ENCODE measurements at places on chromosomes 5 and 9. TPM values are rescaled to one million over a fixed set of nuclear protein-coding genes. Genes with fewer than 3 reads are reported as not detected.

DNA sequence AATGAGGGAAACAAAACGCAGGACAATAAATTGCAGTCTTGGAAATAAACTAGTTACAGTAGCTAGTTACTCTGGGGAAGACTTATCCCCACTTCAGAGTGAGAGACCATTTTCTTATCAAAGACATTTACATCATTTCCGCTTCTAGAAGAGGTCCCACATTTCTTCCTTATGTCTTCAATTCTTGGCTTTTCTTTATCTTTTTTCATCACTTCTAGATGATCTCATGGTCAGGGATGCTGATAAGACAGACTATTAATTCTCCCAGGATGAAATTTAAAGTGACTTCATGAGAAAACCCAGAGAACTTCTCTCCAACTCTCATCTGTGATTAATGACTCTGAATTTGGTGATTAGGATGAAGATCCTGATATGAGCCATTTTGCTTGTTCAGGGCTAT lies 229.1 kb downstream of the MTRR start:
- no peak for DNase-seq

Gene NINJ1
- total RNA-seq = 18.2 TPM

GRCh38 chr5:58231041-58231440 lies 228.8 kb downstream of the PLK2 start:
- no peak for DNase-seq

GRCh38 chr5:169569513-169569912 lies 14.1 kb upstream of the SPDL1 start:
- DNase-seq = no peak

DNA sequence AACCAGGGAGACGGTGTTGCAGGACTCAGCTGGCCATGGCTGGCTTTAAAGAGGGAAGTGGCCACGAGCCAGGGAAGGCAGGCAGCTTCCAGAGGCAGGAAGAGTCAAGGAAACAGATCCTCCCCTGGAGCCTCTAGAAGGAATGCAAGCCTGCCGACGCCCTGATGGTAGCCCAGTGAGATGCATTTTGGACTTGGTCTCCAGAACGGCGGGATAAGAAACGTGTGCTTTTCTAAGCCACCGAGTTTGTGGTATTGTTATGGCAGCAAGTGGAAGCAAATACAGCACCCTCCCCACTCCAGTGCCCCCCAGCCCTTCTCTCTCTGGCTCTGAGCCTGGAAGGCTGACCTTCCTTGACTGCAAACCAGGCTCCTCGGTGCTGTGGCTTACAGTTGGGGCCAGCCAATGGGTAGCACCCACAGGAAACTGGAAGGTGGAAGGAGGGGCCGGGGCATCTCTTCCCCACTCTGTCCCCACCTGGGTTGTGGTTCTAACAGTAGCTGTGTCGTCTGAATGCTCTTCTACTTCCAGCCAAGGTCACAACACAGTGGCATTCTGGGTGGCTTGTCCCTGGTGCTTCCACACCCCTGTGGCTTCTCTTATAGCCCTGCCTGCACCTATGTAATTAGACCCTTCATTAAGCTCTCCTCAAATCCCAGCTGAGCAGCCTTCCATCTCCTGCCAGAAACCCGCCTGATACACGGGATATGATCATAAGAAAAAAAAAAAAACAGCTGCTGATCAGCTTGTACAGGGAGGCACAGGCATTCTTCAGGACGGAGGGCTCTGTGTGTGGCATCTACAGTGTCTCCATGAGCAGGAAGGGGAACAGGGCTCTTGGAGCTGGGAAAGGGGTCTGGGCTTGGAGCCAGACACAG lies 29.9 kb upstream of the UNC5A start:
- DNase-seq = no peak

GRCh38 chr9:130122456-130122855 lies 49.7 kb upstream of the NCS1 start:
- no peak for DNase-seq

DNA sequence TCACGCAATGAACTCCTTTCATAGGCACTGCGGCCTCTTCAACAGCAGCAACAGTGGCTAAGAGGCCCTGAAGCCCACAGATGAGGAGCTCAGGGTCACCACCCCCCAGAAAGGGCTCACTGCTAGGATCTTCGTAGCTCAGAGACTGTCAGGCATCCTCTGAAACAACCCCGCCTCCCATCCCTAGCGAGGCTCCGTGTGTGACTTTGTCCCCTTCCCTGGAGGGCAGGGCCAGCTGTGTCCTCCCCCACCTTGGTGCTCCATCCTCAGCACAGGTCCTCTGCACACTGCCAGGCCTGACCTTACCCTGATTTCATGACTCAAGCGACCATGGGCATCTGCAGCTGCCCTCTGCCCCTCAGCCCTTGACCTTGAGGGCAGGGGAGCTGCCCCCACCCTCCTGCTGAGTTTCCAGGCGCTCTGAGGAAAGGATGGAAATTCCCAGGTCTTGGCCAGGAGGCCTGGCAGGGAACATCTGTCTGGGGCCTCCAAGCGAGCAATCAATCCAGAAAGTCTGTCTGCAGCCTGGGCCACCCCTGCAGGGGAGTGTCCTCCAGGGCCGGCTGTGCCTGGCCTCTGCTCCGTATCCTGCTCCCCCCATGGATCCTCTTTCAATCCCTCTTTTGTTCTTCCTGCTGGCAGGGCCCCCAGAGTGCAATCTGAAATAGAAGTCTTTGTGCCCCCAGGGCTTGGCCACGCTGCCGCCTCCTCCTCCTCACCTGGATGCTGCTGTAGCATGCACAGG lies 6.8 kb upstream of the IRX4 start:
- peak; percentile 30 for DNase-seq

GRCh38 chr5:148372166-148372725 lies 11.5 kb upstream of the FBXO38 start:
- no peak for DNase-seq

Gene HCN1
- not detected for total RNA-seq

Gene TIGD6
- 1.7 TPM for total RNA-seq

Gene FAM78A
- total RNA-seq = 0.71 TPM

Gene RAPGEF1
- total RNA-seq = 12.3 TPM

Gene CWC27
- total RNA-seq = 21.6 TPM

Gene SPAG8
- 0.65 TPM for total RNA-seq

DNA sequence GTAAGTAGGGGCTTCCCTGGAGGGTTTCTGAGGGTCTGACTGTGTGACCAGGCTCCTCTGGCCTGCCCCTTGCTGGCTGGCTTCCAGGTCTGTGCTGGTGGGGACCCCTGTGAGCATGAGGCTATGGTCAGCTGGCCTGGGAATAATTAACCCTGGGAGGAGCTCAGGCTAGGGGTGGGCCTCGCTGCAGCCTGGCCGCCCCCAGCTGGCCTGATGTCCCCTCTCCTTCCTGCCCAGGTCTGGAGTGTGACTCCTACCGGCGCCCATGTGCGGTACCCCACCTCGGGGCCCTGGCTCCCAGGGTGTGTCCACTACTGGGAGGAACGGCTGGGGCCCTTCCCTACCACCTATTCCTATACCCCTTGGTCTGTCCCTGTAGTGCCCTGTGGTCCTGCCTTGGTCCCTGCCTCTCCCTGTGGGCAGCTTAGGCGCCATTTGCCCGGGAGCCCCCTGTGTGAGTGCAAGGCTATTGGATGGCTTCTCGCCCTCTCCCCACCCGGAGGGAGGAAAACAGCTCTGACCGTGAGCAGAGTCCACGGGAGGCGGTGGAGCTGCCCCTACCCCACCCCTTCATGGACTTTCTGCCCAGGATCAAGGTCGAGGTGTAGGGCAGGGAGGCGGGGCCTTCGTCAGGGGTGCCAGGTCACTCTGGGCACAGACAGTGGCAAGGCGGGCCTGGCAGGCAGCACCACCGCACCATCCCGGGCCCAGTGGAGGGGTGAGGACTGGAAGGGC lies 9.4 kb downstream of the RXRA start:
- no peak for DNase-seq

- no peak for DNase-seq
Observed at GRCh38 chr5:42600441-42600840, 156.2 kb upstream of the CCDC152 start.

GRCh38 chr9:119368681-119369581 lies at the start of gene BRINP1:
Gene BRINP1 (minus strand): TSS chr9:119369435. CDS start chr9:119313355, 56,080 bp downstream.
- no peak for DNase-seq

Gene CDO1
- 10.7 TPM for total RNA-seq

Gene UBAP2
- 14.9 TPM for total RNA-seq

Gene F2RL1
- 185 TPM for total RNA-seq

- no peak for DNase-seq
Observed at GRCh38 chr5:174145821-174146220, 100.3 kb downstream of the NSG2 start.

DNA sequence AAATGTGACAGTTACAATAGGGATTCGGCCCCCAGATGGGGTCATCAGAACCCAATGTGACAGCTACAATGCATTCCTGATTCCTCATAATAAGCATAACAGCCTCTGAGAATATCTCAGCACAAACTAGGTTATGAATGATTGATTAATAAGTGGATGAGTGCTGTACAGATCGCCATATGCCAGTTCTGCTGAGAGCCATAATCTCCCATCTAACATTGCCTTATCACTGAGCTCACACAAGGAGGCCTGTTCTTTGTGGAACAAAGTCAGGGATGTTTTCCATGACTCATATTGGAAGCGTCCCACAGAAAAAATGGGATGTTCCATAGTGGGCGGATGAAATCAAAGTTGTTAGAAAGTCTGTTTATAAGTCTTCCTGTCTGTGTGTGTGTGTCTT lies 89.6 kb downstream of the KIF4B start:
- peak; percentile 6 for DNase-seq

- peak; percentile 18 for DNase-seq
Observed at GRCh38 chr9:107251756-107252322, 31.2 kb upstream of the RAD23B start.

DNA sequence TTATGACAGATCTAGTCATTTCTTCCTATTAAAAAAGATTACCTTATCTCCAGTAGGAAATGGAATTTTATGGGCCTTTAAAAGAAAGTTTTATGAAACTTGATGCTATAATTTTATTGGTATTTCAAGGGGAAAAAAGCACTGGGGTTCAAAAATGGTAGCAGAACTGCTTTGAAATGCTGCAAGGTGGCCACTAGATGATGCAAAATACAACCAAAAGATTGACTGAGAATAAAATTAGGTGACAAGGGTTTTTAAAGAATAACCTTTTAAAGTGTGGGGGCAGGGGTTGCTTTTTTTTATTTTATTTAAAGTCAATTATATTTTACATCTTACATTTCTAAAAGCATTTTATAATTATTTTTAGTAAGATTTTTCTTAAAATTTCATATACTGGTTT lies 61.7 kb downstream of the KLF9 start:
- DNase-seq = no peak

Data from Daoy (cell line).